B cell (primary cell): ENCODE measurements at places on chromosomes 11 and 22.

DNA sequence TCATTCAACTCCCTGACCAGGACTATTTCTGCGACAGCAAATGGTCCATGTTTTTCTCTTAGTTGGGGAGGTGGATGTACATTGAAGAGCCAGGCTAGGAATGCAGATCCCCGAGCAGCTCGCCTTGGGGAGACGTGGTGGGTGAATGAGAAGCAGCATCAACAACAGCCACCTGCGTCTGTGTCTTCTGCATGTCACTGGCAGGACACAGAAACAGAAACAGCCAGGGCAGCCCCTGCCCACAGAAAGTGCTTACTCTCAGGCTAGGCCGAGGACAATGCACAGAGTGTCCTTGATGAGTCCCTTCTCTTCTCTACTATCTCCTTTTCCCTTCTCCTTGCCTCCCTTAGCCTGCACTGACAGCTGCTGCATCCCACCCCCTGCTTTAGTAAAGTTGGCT, 541.9 kb upstream of the CADM1 start:
- no peak for DNase-seq

- DNase-seq: no peak
Measured at GRCh38 chr22:46064228-46064965, 85.9 kb upstream of the PPARA start.

GRCh38 chr11:43943931-43944751, 1.7 kb downstream of the C11orf96 start:
- no peak for DNase-seq

GRCh38 chr11:104462341-104462740, 298.4 kb upstream of the PDGFD start:
- DNase-seq: no peak

GRCh38 chr11:8747173-8747572, 64.6 kb downstream of the RPL27A start:
- DNase-seq: no peak
